ENCODE measurements at places on chromosomes 2 and 18. TPM values are rescaled to one million over a fixed set of nuclear protein-coding genes. Genes with fewer than 3 reads are reported as not detected.

- no peak for DNase-seq
These were observed 56.5 kb upstream of the CD302 start for GRCh38 chr2:159854481-159854880.

GRCh38 chr2:236171181-236171679, 3.0 kb upstream of the GBX2 start:
- DNase-seq = no peak

GRCh38 chr2:145827235-145827634, 1307.3 kb upstream of the ZEB2 start:
- no peak for DNase-seq

GRCh38 chr2:58449286-58450010, 208.3 kb upstream of the FANCL start:
- DNase-seq = no peak

Gene MFSD2B
- 0.63 TPM for total RNA-seq

Gene CFAP65
- total RNA-seq = not detected

DNA sequence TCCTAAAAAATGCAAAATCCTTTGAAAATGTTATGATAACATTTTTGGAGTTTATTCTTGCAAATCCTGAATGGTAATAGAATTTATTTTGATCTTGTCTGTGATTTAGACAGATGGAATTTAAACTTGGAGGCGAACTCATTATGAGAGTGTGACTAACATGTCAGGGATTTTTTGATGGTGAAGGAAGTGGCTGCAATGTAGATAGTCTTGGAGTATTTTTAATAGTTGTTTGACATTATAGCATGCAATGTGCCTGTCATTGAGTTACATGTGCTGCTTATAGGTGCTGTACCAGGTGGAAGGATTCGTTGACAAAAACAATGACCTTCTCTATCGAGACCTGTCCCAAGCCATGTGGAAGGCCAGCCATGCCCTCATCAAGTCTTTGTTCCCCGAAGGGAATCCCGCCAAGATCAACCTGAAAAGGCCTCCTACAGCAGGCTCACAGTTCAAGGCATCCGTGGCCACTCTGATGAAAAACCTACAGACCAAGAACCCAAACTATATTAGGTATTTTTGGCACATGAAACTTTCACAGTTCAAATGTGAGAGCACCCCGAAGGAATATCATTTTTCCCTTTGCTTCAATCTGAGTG, 141.8 kb downstream of the MYO1B start:
- DNase-seq = no peak

Gene RTP5
- total RNA-seq = not detected
